NCI-H2081 treated with DMSO at 0.1 percent for 48 hours (cell line): ENCODE measurements at places on chromosomes 6 and 20.

- no peak for DNase-seq
These were observed 38.6 kb downstream of the RIPOR2 start for GRCh38 chr6:24897186-24897585.

- DNase-seq: no peak
These were observed 19.9 kb upstream of the PHACTR3 start for GRCh38 chr20:59584278-59584925.

DNA sequence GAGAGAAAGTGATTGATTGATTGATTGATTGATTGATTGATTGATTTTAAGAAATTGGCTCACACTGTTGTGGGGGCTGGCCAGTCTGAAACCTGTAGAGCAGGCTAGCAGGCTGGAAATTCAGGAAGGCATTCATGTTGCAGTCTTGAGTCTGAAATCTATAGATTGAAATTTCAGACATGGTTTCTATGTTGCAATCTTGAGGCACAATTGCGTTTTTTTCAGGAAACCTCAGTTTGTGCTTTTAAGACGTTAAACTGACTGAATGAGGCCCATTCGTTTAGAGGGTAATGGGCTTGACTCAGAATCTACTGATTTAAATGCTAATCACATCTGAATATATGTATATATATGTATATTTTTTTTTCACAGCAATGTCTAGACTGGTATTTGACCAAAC, 106.3 kb downstream of the STXBP5 start:
- DNase-seq: no peak

GRCh38 chr20:32993496-32994050, 10.7 kb downstream of the SUN5 start:
- no peak for DNase-seq

DNA sequence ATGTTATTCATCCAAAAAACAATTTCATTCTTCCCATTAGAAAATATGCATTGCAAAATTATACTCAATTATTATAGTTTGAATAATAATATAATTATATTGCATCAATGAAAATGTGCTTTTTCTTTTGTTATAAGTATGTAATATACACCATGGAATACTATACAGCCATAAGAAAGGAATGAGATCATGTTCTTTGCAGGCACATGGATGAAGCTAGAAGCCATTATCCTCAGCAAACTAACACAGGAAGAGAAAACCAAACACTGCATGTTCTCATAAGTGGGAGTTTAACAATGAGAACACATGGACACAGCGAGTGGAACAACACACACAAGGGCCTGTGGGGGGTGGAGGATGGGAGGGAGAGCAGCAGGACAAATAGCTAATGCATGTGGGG, 2.1 kb upstream of the NKAPL start:
- DNase-seq: no peak

GRCh38 chr6:4491501-4492260, 284.5 kb upstream of the CDYL start:
- no peak for DNase-seq

GRCh38 chr6:39530201-39530759, 194.9 kb downstream of the KIF6 start:
- DNase-seq: no peak

GRCh38 chr6:125512621-125513020, 210.9 kb upstream of the HDDC2 start:
- DNase-seq: no peak

GRCh38 chr6:129748901-129749748, 39.1 kb upstream of the ARHGAP18 start:
- no peak for DNase-seq

DNA sequence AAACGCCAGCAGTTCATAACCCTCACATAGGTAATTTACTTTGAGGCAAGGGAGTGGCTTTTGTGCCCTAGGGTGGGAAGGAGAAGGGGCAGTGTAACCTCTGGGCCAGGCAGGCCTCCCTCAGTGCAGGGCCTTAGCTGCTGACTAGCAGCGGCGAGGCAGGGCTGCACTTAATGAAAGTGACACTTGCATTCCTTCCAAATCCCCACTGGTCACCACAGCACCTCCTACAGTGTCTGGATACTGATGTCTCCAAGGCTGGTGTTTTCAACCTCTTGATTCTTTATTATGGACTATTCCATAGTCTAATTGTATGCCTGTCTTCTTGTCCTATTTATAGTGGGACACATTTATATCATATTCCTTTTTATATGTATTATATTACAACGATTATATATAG, 152.7 kb downstream of the LY86 start:
- no peak for DNase-seq
